ENCODE measurements at places on chromosomes 1 and 21. TPM values are rescaled to one million over a fixed set of nuclear protein-coding genes. Genes with fewer than 3 reads are reported as not detected.
A peak's percentile ranks its signal among the peaks of the same experiment; 100 is the strongest.

Gene RGS5
- 59.7 TPM for total RNA-seq

Gene TNFRSF9
- 1.2 TPM for total RNA-seq

Gene AMY1A
- 0.48 TPM for total RNA-seq

Gene KCNA2
- 2.6 TPM for total RNA-seq

Gene TRAF3IP3
- total RNA-seq: 6.7 TPM

Gene FAM151A
- total RNA-seq: not detected

Gene OR2L3
- total RNA-seq: 3.6 TPM

Gene NHLH1
- 2.6 TPM for total RNA-seq

Gene MYOC
- total RNA-seq: not detected

Gene BNIPL
- 13.7 TPM for total RNA-seq

Gene ANGPTL3
- 16.1 TPM for total RNA-seq

Gene KRTAP11-1
- total RNA-seq: 2.4 TPM

Gene MYOG
- 2.6 TPM for total RNA-seq

Gene MIXL1
- total RNA-seq: 1.4 TPM

- no peak for DNase-seq
Observed at GRCh38 chr1:178937695-178938094, 66.8 kb upstream of the ANGPTL1 start.

DNA sequence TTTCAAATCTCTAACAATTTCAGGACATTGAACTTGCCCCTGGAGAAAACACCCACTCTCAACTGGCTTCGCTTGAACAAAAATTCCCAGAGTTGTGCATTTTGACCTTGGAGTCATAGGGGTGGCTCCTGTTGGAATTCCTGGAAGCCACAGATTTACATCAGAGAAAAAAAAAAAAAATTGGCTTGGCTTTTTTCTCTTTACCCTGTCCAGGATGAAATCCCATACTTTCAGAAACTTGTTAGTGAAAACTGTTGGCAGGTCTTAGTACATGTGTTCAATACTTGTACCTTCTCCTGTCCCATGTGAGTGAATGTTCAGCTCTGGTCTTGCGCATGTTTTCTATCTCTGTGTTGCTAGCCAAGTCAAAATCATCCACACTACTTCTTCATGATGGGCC, 228.8 kb downstream of the TGFB2 start:
- DNase-seq: no peak

DNA sequence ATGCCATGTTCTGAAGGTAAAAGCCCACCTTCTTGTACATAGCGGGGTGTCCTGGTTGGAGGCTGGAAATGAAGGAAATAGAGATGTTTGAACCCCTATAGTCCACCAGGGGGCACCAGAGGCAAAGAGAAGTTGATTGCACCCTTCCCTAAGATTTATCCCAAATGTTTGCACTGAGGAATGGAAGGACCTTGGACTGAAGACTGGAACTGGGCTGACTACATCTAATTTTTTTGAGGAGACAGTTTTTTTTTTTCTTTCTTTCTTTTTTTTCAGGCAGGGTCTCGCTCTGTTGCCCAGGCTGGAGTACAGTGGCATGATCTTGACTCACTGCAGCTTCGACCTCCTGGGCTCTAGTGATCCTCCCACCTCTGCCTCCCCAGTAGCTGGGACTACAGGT, 55.3 kb upstream of the EIF4G3 start:
- peak; percentile 65 for DNase-seq

- DNase-seq: no peak
Observed at GRCh38 chr1:65387821-65388220, 32.6 kb upstream of the LEPR start.

GRCh38 chr1:118110580-118110979, 74.4 kb downstream of the SPAG17 start:
- DNase-seq: no peak

DNA sequence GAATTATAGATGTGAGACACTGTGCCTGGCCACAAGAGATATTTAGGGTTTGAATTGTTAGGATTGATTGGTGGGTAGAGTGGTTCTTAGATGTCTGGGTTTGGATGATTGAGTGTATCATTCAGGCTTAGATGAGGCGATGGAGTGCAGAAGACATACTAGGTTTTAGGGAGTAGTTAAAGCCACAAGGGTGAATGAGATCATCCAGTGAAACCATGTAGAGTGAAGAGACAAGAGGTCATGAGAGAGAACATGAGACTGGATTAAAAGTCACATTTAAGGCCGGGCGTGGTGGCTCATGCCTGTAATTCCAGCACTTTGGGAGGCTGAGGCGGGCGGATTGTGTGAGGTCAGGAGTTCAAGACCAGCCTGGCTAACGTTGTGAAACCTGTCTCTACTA, 37.2 kb downstream of the ZFYVE9 start:
- DNase-seq: no peak

DNA sequence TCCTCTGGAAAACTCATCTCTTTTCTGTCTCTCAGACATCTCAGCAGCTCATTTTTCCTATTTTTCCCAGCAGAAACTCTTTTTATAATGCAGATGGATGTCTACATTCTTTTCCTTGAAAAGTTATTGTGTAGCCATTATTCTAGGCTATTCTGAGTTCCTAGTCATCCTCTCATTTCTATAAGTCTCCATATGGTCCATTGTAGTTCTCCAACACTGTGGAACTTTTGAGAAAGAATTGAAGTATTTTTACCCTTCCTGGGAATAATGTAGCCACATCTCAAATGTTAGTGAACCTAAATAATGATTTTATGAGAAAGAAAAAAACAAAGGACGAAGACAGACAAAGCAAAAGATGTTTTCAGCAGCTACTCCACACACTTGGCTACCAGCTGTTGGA, 26.4 kb upstream of the GPR25 start:
- DNase-seq: no peak

GRCh38 chr1:119266386-119266785, 102.2 kb upstream of the HAO2 start:
- no peak for DNase-seq

DNA sequence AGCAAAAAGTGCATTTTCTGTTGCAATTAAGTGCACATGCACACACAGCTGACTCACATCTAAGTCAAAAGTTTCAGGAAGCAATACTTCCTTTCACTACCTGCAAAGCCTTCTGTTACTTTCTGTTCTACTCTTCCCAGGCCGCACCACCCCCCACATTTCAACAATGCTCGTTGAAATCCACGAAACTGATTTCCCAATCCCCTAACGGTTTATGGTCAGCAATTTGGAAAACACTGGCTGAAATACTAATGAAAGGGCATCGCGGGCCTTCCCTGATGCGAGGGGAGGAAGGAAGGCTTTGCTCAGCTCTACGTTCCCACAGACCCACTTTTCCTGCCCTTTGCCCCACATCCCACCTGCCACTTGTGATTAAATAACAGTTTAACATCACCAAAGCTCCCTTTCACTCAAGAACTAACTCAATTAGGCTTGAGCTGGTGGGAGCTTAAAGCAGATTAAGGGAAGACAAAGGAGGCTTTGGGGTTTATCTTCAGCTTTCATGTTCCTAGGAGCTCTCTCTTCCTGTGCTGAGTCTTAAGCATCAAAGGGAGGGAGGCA, 243.2 kb upstream of the RAB4A start:
- DNase-seq: peak; percentile 42

DNA sequence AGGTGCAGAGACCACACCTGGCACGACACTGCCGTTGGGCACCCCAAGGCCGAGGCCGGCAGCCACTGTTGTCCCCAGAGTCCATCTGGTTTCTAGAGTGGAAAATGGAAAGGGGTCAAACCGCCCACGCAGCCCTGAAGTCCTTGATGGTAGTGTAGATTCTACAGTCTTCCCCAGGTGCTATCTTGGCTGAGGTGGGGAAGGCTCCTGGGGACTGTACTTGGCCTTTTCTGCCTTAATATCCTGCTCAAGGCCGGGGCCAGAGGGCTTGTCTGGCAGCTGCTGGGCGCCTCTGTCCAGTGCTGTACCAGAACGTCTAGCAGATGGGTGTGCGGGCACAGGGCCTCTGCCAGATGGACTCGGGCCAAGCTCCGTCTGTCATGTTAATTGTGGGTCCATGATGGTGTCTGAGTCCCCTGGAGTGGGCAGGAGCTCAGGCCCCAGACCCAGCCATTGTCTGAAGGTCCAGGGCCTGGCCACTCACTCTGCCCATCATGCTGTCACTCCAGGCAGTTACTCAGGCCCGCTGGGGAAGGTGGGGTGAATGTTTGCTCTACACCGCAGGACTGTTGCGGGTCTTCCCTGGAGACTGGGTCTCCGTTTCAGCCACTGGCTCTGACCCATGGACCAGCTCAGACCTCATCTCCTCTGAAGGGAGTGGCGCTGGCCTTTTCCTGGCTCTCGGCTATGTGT, 161.9 kb upstream of the COL6A1 start:
- no peak for DNase-seq

GRCh38 chr1:32339363-32339978, 3.4 kb upstream of the MARCKSL1 start:
- DNase-seq: no peak

GRCh38 chr1:37009521-37009920, 24.8 kb downstream of the GRIK3 start:
- DNase-seq: no peak

DNA sequence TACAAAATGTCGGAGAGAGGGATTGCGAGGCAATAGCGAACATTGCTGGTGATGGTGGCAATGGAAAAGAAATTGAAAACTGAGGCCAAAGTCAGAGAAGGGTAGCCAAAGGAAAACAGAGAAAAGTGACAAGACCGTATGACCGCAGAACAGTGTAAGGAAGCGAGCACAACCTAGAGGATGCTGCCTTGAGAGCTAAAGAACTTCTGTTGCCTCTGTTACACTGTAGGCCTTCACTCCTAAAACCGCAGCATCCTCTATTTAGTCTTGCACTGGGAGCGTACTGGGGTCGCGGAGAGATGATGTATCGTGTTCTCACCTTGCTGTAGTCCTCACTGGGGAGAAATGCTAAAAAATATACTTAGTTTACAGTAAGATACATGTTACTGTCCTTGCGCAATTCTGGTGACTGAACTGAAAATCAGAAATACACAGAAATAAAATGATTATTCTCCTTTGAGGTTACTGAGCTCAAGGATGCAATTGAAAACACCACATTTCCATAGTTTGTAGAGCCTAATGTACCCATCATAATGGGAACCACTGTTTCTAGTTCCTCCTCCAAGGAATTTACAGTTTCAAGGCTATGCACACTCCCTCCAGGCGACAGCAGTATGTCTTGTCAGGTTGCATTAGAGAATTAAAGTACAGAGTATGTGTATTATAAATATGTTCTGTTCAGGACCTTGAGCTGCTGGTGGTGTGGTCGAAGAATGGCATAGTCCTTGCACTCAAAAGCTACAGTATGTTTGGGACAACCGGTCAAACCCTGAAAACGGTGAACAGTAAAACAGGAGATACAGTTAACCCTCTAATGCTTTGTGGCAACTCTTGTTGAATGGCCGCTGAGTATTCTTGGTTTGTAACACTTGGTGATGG, 1.3 kb downstream of the NEK7 start:
- DNase-seq: peak; percentile 38

DNA sequence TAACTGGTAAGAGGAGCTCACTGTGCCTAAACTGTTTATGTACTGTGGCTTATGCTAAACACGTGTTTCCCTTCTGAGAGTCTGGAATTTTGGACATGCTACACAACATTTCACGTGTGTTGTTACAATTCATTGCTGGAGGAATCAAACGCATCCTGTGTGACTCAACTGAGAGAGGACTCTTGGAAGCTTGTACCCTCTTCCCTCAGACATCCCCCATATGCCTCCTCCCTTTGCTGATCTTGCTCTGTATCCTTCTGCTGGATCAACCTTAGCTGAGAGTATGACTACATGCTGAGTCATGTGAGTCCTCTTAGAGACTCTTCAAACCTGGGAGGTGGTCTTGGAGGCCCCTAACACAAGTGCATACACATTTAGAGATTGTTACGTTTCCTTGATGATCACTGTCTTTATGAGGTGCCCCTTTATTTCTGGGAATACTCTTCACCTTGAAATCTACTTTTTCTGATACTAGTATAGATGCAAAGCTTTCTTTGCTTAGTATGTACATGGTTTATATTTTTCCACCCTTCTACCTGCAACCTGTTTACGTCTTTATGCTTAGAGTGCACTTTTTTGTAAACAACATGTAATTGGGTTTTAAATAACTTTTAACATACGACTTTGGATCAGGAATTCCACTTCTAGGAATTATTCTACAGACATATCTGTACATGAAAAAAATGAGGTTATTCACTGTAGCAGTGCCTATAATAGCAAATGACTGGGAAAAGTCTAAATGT, 8.7 kb downstream of the NPHP4 start:
- DNase-seq: no peak

DNA sequence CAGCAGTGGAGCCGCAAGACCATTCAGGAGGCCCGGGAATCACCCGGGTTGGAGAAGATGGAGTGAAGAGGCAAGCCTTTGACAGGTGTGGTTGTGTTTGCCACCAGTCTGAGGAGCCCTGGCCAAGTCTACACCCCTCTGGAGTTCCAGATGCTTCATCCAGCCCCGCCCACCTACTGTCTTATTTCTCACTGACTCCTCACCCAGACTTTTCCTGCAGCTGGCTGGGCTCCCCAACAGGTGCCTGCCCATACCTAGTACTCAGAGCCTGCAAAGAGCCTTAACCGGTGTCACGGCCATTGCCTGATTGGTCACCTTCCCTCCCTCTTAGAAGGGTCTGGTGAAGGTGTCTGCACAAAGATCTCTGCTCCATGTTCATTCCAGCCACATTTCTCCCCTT, 16.0 kb downstream of the SLC9A1 start:
- no peak for DNase-seq

DNA sequence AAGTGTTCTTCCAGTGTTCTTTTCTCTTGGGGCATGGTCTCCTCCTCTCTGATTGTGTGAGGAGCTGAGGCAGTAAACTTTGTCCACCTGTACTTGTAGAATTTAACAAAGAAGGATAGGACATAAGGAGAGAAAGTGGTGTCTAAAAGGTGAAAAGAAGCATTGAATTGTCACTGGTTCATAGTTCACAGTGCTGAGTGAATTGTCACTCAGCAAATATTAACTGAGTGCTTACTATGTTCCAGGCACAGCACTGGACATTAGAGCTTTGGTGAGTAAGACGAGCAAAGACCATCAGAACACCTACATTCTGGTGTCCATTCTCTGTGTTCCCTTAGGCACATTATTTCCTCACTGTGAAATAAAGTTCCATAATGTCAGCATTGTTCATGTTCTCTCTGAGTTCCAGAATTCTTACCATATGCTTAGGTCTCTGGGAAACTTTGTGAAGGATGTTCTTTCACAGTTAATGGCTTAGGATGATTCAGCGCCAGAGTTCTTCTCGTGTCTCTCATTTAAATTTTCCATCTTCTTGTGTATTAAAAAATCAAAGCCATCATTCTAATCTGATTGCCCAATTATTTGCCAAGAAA, 156.8 kb upstream of the HOOK1 start:
- no peak for DNase-seq

GRCh38 chr1:194295685-194296084, 1109.3 kb upstream of the B3GALT2 start:
- no peak for DNase-seq

- DNase-seq: no peak
Observed at GRCh38 chr21:42311160-42311559, 4.0 kb downstream of the TFF3 start.

GRCh38 chr1:193916452-193916851, 730.0 kb upstream of the B3GALT2 start:
- no peak for DNase-seq

- no peak for DNase-seq
Observed at GRCh38 chr1:170800812-170801211, 134.5 kb upstream of the MROH9 start.
